Foreskin melanocyte (primary cell): ENCODE measurements at places on chromosomes 1 and 21.

GRCh38 chr1:212982430-212983152 is 32.2 kb downstream of the VASH2 start:
- DNase-seq: no peak

GRCh38 chr1:78712467-78713051 is 62.9 kb downstream of the IFI44 start:
- no peak for DNase-seq

- DNase-seq: no peak
These were observed 110.8 kb upstream of the TENT5C start for GRCh38 chr1:117495068-117495467.

DNA sequence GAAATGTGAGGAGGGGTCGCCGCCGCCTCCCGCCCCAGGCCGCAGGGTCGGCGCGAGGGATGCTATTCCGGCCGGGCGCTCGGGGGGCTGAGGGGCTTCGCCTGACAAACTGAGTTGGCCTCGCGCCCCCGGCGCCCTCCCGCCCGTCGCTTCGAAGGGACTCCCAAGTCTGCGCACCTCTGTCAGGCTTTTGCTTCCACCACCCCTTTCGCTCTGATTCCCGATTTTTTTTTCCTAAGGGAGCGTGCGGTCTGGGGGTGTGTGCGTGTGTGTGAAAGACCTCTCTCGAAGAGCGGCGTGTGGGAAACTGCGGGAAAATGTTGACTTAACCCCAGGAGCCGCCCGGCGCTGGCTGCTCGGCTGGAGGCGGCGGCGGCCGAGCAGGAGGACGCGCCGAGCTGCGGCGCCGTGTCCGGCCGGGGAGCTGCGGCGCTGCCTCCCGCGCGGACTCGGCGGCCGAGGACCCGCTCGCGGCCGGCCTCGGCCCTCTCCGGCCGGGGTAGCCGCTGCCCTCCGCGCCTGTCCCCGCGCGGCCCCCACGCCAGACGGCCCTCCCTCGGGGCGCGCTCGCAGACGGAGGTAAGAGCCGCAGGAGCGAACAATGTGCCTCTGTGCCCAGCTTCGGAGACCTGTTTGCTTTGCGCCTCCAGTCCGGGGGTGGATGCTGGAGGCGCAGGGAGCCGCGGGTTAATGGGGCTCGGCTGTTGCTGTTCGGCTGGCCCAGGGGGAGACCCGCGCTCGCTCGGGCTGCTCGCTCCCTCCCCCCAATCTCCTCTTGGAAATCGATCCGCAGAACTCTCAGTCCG is 1.1 kb downstream of the ADGRL2 start:
- peak; percentile 20 for DNase-seq

GRCh38 chr1:240667351-240667750 is 55.4 kb upstream of the GREM2 start:
- DNase-seq: no peak

- DNase-seq: no peak
These were observed 173.7 kb downstream of the CLEC20A start for GRCh38 chr1:178323067-178323466.

- no peak for DNase-seq
These were observed 15.0 kb upstream of the CDC42 start for GRCh38 chr1:22037520-22037919.

GRCh38 chr1:192086644-192087043 is 71.6 kb upstream of the RGS18 start:
- DNase-seq: no peak

DNA sequence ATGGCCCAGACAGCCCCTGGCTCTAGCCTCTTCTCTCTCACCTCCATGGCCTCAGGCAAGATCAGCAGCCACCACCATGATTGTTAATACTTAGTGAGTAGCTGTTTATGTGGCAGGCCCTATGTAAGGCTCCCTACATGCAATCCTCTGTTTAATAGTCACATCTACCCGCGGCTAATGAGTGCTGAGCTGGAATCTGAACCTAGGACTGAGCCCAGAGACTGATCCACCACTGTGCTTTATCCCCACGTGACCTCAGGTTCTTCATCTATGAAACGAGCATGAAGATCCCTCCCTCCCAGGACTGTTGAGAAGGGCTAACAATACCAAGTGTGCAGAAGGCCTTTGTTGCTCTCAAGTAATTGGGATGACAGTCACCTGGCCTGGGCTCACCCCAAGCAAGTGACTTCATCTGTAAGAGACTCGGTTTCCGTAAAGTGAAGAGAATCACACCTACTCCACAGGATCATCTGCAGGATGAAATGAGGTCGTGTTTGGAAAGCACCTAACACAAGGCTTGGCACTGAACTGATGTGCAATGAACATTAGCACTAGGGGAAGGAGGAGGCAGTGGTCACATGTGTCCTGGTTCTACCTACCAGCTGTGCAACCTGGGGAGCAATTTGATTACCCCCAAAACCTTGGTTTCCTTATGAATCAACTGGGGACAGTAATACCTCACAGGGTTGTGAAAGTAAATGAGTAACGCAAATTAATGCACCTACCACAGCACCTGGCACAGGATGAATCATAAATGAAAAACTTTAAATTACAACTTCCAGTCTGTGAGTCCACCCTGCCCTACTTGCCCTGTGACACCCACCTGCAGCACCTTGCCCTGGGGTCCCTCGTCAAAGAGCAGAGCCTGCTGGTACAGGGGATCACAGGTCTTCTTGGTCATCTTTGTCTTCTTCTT is 37.2 kb downstream of the RIMS3 start:
- no peak for DNase-seq

DNA sequence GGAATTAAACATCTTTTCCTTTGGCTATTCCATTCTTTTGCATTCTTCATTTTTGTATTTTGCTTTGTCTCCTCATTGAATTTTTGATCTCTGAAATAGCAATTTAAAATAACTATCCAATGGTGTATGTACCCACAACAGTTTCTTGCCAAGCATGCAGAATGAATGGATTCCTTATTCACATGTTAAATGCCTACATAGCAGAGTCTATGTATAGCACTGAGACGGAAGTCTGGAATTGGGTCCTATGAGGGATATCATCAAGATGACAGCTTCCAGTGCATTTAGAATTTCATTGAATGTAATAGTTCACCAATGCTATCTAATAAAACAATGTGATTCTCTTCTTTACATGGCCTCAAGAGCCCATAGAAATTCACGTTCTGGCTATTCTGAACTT is 97.5 kb downstream of the MRPS6 start:
- peak; percentile 69 for DNase-seq

DNA sequence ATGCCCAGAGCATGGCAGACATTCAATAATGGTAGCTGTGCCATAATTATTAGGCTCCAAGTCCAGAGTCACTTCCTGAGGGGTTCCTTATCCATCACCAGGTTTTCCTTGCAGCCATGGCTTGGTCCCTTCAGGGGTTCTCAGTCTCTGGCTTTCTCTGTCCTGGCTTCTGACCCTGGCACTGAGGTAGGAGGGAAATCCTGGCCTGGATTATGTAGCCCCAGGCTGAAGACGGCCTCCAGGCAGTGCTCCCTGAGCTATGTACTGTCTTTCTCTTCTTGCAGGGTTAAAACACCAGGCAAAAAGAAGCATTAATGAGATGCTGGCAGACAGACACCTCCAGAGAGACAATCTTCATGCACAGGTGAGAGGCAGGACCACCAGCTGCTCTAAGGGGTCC is 9.5 kb upstream of the PADI3 start:
- peak; percentile 50 for DNase-seq
